Left renal pelvis (tissue), 4 donors: ENCODE measurements at places on chromosomes 5 and 9. TPM values are rescaled to one million over a fixed set of nuclear protein-coding genes. Genes with fewer than 3 reads are reported as not detected.

DNA sequence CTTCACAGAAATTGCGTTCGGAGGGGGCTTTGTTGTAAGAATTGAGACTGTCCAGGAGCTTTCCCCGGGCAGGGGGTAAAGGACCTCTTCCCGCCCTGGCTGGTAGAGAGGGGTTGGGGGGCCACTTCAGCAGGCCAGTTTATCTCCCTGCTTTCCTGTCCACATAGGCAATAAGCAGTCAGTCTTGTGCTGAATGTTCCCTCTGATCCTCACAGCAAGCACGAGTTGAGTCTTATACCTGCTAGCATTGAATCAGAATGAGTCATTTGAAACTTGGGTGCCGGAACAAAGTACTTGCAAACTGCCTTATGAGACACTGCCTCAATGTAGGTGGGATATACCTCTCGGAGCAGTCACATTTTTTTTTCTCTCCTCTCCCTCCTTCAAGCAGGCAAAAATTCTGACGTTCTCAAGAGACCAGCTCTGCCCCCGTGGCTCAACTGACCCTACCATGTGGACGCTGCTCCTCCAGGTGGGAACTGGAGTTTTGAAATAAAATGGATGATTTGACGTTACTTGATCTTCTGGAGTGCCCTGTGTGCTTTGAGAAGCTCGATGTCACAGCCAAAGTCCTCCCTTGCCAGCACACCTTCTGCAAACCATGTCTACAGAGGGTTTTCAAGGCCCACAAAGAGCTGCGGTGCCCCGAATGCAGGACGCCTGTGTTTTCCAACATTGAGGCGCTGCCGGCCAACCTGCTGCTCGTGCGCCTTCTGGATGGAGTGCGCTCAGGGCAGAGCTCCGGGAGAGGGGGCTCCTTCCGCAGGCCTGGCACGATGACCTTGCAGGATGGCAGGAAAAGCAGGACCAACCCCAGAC, 1.3 kb downstream of the SH3RF2 start:
- DNase-seq = no peak

DNA sequence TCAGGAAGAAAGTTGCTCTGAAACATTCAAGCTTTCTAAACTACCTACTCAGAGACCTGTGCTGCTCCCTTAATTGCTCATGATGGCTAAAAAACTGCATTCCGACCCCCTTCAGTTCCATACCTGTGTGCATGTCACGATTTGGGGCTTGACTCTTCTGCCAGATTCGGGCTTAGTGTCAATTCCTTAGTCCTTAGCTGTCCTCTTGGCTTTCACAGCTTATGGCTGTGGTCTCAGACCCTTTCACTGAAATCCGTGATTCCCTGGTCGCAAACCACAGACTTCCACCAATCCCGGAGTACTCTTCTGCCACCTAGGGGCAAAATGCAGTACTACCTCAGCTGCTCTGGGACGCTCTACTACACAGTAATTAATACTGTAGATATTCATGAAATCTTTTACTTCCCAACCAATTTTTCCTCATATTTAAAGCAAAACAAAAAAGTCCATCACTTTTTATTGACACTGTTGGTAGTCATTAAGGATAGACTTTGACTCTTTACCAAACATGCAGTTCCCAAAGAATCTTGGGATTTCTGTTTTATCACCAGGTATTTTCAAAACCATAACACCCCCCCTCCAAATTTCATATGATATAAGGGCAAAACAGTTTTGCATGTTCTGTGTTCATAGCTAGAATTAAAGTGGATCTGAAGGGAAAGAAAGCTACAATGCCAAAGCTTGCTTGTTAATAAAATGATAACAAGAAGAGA, 617.4 kb downstream of the SLCO4C1 start:
- peak; percentile 48 for DNase-seq

- no peak for DNase-seq
These were observed 1.7 kb upstream of the RABL6 start for GRCh38 chr9:136806067-136806466.

PCDHGA8 gene
- 0.56 TPM for polyA plus RNA-seq

GRCh38 chr9:128554155-128554862, 1.9 kb downstream of the SPTAN1 start:
- DNase-seq = no peak

- DNase-seq = no peak
These were observed 82.9 kb downstream of the PLCXD3 start for GRCh38 chr5:41427505-41427904.

NTNG2 gene
- 0.33 TPM for polyA plus RNA-seq

DNA sequence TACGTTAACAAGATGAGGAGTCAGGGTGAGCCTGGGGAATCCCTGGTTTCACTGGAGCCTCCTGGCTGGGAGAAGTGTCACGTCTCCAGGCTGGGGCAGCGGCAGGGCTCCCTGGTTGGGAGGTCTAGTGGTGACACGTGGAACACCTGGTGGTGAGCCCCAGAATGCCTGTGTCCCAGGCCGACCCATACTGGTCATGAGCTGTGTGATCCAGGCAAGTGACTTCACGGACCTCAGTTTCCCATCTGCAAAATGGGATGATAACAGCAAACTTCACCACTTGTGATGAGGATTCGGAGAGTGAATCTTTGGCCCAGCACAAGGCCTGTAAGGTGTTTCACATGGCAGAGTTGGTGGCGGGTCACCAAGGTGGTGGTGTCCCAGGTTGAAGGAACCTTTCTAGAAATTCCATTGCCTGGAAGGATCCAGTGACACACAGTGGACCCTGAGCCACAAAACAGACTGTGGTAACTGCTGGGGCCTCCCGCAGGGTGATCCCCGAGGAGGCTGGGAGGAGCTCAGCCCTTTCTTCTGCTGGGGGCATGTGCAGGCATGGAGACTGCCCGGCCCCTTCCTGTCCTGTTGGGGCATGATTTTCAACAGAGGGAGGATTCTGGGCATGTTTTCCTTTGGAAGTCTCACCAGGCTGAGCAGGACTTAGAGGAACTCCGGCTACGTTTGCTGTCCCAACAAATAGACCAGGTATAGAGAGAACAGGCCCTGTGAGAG, 153.9 kb upstream of the IER5L start:
- DNase-seq = no peak
